ENCODE measurements at places on chromosomes 2 and 18. TPM values are rescaled to one million over a fixed set of nuclear protein-coding genes. Genes with fewer than 3 reads are reported as not detected.

GRCh38 chr18:50805732-50806131 is 14.1 kb downstream of the MRO start:
- no peak for DNase-seq

Gene ANKRD36B
- 20.8 TPM for polyA plus RNA-seq

Gene COBLL1
- polyA plus RNA-seq, result 7.3 TPM

Gene DNAJC5G
- polyA plus RNA-seq, result 0.34 TPM

GRCh38 chr18:35437836-35438235 is 59.9 kb downstream of the INO80C start:
- no peak for DNase-seq

Gene TGFA
- 0.57 TPM for polyA plus RNA-seq

GRCh38 chr2:199778655-199779054 is 72.3 kb downstream of the FTCDNL1 start:
- DNase-seq, result no peak

Gene CYTIP
- 0.94 TPM for polyA plus RNA-seq

Gene TANK
- 27.6 TPM for polyA plus RNA-seq

- no peak for DNase-seq
These were observed 5.4 kb upstream of the KCNJ13 start for GRCh38 chr2:232781765-232782164.

DNA sequence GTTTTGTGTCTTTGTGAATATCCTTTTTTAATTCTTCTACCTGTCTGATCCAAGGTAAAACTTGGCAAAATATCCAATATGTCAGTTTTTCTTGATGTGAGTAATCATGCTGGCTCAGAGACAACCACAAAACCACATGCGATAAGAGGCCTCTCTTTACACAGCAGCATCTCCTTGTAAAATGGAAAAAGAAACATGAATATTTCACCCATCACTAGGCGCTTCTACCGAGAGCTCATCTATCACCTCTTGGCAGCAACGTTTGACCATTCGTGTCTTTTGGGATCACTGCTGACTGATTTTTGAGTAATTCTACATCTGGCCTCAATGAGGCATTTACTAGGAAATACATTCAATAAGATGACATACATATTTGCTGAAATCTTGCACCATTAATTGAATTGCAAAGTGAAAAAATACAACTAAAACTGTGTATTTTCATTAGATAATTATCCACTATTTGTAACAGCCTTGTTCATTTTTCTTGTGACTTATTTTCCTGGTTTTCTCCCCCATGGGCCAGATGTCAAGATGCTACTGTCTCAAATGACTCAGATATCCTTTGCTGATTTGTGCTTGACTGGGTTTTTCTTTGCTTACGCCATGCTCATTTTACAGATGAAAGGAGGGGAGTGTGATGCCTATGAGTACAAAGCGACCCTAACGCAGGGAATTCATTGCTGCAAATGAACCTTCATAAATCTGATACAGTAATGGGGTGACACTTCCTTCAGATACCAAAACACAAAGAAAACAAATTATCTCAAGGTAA is 467.5 kb downstream of the FBXO15 start:
- no peak for DNase-seq

DNA sequence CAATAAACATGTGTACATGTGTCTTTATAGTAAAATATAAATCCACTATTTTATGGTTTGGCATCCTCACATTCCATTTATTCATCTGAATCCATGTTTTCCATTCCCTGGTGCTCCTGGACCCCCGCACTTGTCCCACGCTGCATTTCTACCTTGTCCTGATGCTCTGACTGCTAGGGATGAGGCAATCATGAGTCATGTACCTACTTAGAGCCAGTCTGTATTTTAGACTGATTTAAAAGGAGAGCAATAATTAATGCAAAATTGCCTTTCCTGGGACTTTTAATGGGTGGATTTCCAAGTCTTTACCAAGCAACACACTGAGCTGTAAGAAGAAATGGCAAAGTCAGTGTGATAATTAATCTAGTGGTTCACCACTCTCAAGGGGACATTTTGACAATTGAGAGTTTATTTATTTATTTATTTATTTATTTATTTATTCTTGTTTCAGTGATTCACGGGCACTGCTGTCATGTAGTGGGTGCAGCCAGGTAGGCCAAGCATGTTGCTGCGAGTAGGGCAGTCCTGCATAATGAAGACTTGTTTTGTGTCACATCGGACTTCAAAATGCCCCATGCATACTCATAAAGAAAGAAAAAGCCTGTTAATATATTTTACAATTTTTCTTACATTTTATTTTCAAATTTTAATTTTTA is 419.3 kb upstream of the VWC2L start:
- no peak for DNase-seq

Gene POTEI
- 0.04 TPM for polyA plus RNA-seq

Gene IL36RN
- polyA plus RNA-seq, result not detected

DNA sequence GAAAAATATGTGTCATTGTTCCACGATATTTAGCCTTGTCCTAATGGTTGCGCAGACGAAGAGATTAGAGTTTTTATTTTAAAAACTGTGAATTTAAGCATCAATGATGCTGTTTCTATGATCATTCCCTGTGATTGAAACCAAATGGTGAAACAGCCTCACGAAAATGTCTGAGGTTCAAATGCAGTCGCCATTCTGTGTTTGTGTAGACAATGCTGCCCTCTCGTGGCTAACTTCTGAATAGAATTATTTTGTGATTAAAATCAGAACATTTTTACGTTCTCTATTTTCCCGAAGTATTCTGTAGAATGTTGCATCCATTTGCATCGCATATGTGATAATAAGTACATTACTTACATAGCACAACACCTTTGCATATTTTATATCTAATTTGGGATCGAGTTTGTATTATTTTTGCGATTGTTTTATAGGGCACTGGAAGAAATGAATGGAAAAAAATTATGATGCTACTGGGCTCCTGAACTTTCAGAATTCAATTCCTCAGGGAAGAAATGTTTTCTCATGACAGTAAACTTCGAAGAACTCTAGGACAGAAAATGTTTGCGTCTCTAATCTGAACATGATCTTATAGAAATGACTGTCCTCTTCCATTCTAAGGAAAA is 54.8 kb upstream of the CREB1 start:
- DNase-seq, result peak; percentile 69

DNA sequence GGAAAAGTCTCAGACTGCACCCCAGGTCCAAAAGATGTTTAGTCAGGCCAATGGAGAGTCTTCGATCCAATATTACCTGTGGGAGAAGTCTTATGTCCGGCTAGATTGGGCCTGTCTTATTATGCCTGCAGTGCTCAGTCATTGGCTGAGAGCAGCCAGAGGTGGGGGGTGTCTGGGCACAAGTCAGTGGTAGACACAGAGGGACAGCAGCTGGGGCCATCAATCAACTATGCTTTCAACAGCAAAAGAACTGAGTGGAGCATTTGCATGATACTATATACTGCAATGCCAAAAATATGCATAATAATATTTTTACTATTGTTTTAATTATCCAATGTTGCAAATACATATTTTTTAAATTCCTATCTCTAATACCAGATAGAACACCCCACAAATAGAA is 298.6 kb upstream of the CDH20 start:
- no peak for DNase-seq

DNA sequence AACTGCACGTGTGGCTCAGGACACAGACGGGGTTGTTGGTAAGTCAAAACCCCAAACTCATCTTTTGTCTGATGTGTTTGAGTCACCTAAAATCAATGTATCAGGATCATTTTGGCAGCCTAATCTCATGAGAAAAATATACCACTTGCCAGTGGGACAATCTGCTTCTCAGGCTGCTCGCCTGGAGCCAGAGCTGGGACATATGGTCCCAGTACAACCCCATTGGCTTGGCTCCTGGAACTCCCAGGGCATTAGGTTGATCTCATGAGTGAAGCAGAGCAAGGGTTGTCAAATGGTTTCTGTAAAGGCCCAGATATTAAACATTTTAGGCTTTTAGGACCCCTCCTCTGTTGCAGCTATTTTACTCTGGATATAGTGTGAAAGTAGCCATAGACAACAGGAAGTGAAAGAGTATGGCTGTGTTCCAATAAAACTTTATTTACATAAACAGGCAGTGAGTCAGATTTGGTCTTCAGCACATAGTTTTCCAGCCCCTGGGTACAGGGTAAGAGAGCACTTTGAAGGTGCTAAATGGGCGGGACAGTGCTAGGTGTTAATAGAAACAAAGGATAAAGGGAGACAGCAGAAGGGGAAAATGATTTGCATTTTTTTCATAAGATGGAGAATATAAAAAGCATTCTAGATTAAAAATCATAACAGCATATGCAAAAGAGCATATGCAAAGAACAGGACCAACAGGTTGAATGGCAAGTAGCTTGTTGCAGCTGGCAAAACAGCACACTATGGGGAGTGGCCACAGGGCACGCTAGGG is 290.8 kb downstream of the KCNS3 start:
- DNase-seq, result no peak

GRCh38 chr2:238090887-238091286 is 9.3 kb upstream of the ESPNL start:
- DNase-seq, result no peak

Gene GMPPA
- polyA plus RNA-seq, result 26.9 TPM

- no peak for DNase-seq
These were observed 11.1 kb downstream of the NR4A2 start for GRCh38 chr2:156321243-156321904.

GRCh38 chr2:238097988-238098871 is 1.9 kb upstream of the ESPNL start:
- no peak for DNase-seq

DNA sequence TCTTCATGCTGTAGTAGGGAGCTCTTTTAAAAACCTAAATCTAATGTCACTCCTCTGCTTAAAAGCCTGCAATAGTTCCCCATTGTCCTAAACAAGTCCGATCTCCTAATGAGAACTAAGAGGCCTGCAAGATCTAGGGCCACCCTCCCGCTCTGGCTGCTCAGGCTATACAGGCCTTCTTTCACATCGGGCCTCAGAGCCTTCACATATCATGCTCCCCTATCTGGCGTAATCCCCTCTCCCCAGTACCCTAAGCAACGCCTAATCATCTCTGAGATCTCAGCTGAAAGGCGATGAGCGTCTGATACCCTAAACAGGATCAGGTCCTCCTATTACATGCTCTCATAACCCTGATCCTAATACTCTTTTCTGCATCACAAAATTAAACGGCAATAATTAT is 1.9 kb downstream of the MAP4K3 start:
- DNase-seq, result no peak

Gene SP140
- polyA plus RNA-seq, result 0.85 TPM

Data from hindlimb muscle (tissue), 1 donor.